ENCODE measurements at places on chromosomes 4 and X. TPM values are rescaled to one million over a fixed set of nuclear protein-coding genes. Genes with fewer than 3 reads are reported as not detected.

GRCh38 chr4:146098978-146099377 is 76.5 kb upstream of the LSM6 start:
- no peak for DNase-seq

- DNase-seq, result peak; percentile 79
Observed at GRCh38 chr4:106266201-106266600, 49.8 kb downstream of the TBCK start.

DNA sequence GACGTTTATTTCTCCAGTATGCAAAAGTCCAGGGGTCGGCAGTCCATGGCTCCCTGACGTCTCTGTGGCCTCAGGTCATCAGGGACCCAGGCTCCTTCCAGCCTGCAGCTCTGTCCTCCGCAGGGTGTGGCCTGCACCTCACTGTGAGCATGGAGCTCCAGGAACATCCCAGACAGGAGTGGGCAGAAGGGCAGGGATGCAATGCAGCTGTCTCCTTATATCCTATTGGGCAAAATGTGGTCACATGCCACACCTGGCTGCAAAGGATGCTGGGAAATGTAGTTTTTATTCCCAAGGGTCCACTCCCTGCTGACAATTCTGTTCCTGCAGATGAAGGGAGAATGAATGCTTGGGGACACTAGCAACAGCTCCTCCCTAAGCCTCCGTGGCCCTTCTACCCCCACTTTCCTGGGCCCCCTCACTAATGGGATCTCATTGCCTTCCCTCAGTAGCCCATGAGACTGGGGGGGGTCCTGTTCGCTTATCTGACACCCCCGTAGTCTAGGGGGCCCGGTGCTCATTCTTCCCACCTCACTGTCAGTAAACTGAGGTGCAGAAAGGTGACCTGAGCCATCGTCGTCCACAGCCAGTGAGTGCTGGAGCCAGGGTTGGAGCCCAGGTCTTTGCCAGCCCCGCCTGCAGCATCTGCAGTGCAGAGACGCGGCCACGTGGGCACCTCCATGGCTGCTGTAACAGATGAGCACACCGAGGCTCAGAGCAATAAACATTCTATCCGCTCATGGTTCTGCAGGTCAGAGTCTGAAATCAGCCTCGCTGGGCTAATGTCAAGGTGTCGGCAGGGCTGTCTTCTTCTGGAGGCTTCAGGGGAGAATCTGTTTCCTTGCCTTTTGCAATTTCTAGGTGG is 5.9 kb upstream of the GRPEL1 start:
- DNase-seq, result peak; percentile 70

GRCh38 chr4:77009511-77010115 is 60.1 kb downstream of the SEPTIN11 start:
- DNase-seq, result no peak

DNA sequence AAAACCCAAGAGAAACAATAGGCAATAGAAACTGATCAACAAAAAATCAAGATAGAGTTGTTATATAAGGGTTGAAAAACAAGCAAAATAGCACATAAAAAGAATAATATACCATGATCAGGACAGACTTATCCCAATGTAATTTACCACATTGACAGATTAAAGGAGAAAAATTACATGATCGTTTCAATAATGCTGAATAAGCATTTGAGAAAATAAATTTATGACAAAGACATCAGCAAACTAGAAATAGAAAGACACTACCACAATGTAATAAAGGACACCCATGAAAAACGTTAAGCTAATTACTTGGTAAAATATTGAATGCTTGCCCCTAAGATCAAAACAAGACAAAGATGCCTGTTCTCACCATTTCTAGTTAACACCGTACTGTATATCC is 105.6 kb downstream of the ARHGEF9 start:
- DNase-seq, result no peak

- no peak for DNase-seq
Observed at GRCh38 chr4:18840481-18840880, 818.9 kb upstream of the LCORL start.

GRCh38 chr4:118729287-118730286 is 44.4 kb downstream of the METTL14 start:
- DNase-seq, result peak; percentile 32

- peak; percentile 81 for DNase-seq
Observed at GRCh38 chr4:85603437-85604336, 128.7 kb downstream of the ARHGAP24 start.

GRCh38 chr4:173212379-173212778 is 43.8 kb downstream of the GALNT7 start:
- no peak for DNase-seq

DNA sequence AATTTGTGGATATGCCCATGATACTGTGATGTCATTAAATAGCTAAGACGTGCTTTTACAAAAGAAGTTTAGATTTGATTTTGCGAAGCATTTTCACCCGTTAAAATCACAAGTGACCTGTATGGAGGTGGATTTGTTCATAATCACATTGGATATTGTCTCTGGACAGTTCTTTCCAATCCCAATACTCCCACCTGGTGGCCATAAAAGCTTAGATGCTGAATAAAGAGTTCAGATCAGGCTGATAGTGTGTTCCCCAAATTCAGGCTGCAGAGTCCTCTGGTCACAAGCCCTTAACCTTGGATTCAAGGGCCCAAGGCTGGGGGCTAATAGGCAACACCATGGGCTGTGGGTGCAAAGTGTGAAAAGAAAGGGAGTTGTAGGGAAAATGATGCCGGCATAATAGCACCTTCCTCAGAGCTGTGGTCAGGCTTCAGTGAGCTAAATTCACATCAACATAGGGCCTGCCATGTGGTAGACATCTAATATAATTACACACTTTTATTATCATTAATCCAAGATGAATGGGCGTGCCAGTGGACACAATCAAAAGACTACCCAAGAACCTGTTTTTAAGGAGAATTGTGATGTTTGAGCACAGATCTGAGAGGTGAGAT is 28.1 kb downstream of the SMIM43 start:
- peak; percentile 76 for DNase-seq

DNA sequence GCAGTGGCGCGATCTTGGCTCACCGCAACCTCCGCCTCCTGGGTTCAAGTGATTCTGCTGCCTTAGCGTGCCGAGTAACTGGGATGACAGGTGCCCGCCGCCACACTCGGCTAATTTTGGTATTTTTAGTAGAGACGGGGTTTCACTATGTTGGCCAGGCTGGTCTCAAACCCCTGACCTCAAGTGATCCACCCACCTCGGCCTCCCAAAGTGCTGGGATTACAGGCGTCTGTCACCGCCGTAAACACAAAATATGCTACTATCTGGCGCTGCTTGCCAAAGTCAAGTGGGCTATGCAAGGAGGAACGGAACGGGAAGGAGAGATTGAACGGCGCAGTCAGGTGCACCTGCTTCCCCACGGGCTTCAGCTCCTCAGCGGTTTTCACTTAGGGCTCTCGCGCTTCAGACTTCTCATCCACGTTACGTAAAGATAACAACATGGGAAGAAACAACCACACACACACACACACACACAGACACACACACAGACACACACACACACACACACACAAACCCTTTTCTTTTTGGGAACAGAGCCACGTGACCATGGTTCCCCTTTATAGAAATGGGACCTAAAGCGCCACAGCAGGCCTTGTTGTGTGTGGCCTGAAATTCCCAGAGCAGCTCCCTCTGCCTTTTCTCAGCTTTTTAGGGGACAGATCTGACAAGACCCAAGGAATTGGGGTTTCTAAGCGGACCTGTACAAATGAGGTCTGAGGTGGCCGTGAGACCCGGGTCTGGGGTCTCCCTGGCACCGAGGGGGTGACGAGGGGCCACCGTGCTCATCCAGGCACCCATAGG is 1.5 kb downstream of the P2RY8 start:
- no peak for DNase-seq

GPR50 gene
- not detected for total RNA-seq

MAGEA6 gene
- total RNA-seq, result not detected

ZRSR2 gene
- 3.4 TPM for total RNA-seq

SYTL5 gene
- total RNA-seq, result not detected

Measured in dermis blood vessel endothelial cell (primary cell).